ENCODE measurements at places on chromosomes 4 and X. TPM values are rescaled to one million over a fixed set of nuclear protein-coding genes. Genes with fewer than 3 reads are reported as not detected.

DNA sequence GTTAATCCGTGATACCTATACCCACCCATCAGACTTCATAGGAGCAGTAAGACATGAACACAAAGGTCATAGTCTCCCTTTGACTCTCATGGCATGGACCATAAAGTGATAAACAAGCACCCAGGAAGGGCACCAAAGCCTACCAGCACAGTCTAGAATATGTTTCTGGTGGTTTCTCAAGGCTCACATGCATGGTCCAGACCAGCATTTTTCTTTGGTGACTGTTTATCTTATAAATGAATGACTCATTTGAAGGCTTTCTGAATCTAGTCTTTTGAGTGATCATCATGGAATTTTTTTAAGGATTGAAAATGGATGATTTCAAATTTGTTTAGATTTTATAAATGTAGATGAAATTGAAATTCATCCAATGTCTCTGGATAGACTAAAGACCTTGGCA lies 32.0 kb upstream of the AMELX start:
- DNase-seq, result no peak
- H3K4me1 ChIP-seq, result no peaks in the 10 kb centered on the region
- H3K36me3 ChIP-seq, result no peaks in the 10 kb centered on the region
- no peak overlapping the region for H3K4me3 ChIP-seq
- no peaks in the 10 kb centered on the region for H3K27me3 ChIP-seq
- no peak overlapping the region for H3K27ac ChIP-seq

- H3K27ac ChIP-seq, result no peak overlapping the region
- no peaks in the 10 kb centered on the region for H3K4me1 ChIP-seq
- H3K27me3 ChIP-seq, result no peaks in the 10 kb centered on the region
- no peaks in the 10 kb centered on the region for H3K36me3 ChIP-seq
- DNase-seq, result no peak
Observed at GRCh38 chr4:20870436-20870835, 170.2 kb downstream of the PACRGL start.

DNA sequence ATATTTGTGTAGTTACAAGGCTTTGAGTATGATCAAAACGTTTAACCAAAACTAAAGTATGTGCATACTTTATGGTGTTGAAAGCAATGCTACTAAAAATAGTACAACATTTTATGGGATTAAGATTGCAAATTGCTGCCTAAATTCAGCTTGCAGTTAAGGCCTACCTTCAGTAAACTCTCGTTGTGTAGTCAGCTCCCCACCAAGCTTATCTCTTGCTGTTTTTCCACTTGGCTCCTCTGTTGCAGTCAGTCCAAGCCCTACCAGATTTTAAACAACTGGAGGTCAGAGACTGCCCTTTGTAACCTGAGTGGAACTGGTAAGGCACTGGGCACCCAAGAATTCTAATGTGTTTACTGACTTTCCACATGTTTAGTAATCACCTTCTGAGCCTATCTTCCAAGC lies 25.7 kb downstream of the AFF1 start:
- H3K27ac ChIP-seq, result peak overlapping the region; percentile 57
- no peaks in the 10 kb centered on the region for H3K36me3 ChIP-seq
- H3K4me1 ChIP-seq, result peaks cover 40% of the 10 kb centered on the region
- H3K27me3 ChIP-seq, result no peaks in the 10 kb centered on the region
- DNase-seq, result no peak
- H3K4me3 ChIP-seq, result no peak overlapping the region

DNA sequence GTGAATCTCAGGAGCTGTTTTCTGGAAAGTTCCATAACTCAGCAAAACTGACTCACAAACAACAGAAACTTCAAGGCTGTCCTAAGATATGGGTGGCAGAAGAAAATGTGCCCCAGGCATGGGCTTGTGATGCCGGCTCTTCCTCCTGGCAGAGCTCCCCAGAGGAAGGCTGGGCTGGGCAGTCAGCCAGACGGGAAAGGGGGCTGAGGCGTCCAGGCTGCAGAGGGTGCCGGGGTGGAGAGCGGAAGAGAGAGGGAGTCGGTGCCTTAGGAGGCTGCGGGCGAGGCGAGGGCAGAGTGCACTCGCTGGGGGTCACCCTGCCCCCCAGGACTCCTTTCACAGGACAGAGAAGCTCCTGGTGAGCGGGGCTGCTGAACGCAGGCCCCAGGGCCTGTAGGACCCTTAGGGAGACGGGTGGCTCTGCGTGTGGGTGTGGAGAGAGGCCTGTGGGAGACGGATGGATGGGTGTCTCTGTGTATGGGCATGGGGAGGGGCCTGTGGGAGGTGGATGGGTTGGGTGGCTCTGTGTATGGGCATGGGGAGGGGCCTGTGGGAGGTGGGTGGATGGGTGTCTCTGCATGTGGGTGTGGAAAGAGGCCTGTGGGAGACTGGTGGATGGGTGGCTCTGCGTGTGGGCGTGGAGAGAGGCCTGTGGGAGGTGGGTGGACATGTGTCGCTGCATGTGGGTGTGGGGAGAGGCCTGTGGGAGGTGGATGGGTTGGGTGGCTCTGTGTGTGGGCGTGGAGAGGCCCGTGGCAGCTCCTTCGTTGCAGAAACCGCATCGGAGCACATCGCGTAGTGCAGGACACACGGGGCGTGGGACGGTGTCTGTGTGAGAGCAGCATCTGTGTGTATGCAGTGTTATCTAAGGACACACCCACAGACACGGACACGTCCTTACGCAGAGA lies 15.9 kb downstream of the PCGF3 start:
- no peak for DNase-seq
- no peaks in the 10 kb centered on the region for H3K27me3 ChIP-seq
- H3K4me3 ChIP-seq, result no peak overlapping the region
- H3K27ac ChIP-seq, result peak overlapping the region; percentile 14
- peaks cover 13% of the 10 kb centered on the region for H3K4me1 ChIP-seq

- no peak overlapping the region for H3K4me3 ChIP-seq
- H3K4me1 ChIP-seq, result no peaks in the 10 kb centered on the region
- no peaks in the 10 kb centered on the region for H3K36me3 ChIP-seq
- no peak overlapping the region for H3K27ac ChIP-seq
- no peaks in the 10 kb centered on the region for H3K27me3 ChIP-seq
- DNase-seq, result no peak
Observed at GRCh38 chr4:19187096-19187495, 1064.6 kb upstream of the SLIT2 start.

- H3K4me3 ChIP-seq, result no peak overlapping the region
- DNase-seq, result no peak
- H3K36me3 ChIP-seq, result no peaks in the 10 kb centered on the region
- H3K27me3 ChIP-seq, result no peaks in the 10 kb centered on the region
Observed at GRCh38 chrX:12548746-12549145, 242.5 kb upstream of the PRPS2 start.

GRCh38 chr4:151857368-151857767 lies 96.6 kb upstream of the GATB start:
- H3K27ac ChIP-seq, result no peak overlapping the region
- no peaks in the 10 kb centered on the region for H3K4me1 ChIP-seq
- no peaks in the 10 kb centered on the region for H3K27me3 ChIP-seq
- H3K4me3 ChIP-seq, result no peak overlapping the region

GRCh38 chr4:17064959-17065358 lies 166.5 kb upstream of the LDB2 start:
- peaks cover 5% of the 10 kb centered on the region for H3K4me1 ChIP-seq
- no peak for DNase-seq
- no peak overlapping the region for H3K4me3 ChIP-seq
- no peaks in the 10 kb centered on the region for H3K27me3 ChIP-seq
- H3K36me3 ChIP-seq, result no peaks in the 10 kb centered on the region

DNA sequence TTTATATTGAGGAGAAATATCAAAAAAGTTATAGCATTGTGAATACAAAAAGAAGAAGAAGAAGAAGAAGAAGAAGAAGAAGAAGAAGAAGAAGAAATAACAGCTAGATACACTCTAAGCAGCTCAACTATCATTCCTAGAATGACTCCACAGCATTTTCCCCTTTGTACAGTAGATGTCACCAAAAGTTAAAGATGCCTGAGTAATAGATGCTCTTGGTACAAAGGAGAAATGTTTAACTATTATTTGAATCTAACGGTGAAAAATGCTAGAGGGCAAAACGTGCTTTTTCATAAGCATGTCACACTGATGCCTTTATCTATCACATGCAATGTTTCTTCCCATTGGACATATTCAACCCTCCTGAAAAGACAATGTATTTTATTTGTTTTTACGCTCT lies 178.4 kb upstream of the GPRIN3 start:
- H3K27me3 ChIP-seq, result no peaks in the 10 kb centered on the region
- H3K27ac ChIP-seq, result no peak overlapping the region
- no peak for DNase-seq
- H3K36me3 ChIP-seq, result no peaks in the 10 kb centered on the region
- no peak overlapping the region for H3K4me3 ChIP-seq
- H3K4me1 ChIP-seq, result no peaks in the 10 kb centered on the region

DNA sequence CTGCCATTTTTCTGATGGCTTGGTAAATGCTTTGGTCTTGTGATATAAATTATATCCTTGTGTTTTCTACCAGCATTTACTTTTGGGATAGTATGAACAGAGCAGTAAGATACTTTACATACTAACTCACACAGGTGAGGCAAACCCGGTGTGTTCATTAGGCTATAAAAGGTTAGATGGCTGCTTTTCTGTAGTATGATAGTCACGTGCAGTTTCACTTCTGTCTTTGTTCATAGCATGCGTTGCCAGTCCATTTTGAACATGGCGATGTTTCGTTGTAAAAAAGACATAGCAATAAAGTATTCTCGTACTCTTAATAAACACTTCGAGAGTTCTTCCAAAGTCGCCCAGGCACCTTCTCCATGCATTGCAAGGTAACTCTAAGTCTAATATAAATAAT lies 88.4 kb downstream of the KLHL8 start:
- peaks cover 34% of the 10 kb centered on the region for H3K4me1 ChIP-seq
- H3K27me3 ChIP-seq, result no peaks in the 10 kb centered on the region
- H3K36me3 ChIP-seq, result no peaks in the 10 kb centered on the region
- H3K4me3 ChIP-seq, result no peak overlapping the region
- DNase-seq, result no peak

DNA sequence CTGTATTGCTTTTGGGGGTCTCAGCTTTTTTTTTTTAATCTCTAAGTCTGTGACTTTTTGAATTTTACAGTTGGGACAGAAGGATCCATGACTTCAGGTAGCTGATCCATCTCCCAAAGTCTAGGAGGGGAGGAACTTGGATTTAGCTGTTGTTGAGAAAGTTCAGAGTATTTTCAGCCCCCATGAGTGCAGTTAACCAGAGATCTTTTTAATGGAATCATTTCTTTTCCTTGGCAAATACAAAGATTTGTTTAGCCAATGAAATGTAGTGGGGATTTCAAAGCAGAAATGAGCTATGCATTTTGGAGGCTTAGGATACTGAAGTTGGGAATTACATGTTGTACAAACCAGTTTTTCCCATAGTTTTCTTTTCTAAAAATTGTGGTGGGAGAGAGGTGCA lies 18.1 kb downstream of the FNIP2 start:
- no peak for DNase-seq
- no peak overlapping the region for H3K4me3 ChIP-seq
- peaks cover 51% of the 10 kb centered on the region for H3K4me1 ChIP-seq
- H3K36me3 ChIP-seq, result no peaks in the 10 kb centered on the region
- peak overlapping the region; percentile 76 for H3K27ac ChIP-seq
- H3K27me3 ChIP-seq, result no peaks in the 10 kb centered on the region

DNA sequence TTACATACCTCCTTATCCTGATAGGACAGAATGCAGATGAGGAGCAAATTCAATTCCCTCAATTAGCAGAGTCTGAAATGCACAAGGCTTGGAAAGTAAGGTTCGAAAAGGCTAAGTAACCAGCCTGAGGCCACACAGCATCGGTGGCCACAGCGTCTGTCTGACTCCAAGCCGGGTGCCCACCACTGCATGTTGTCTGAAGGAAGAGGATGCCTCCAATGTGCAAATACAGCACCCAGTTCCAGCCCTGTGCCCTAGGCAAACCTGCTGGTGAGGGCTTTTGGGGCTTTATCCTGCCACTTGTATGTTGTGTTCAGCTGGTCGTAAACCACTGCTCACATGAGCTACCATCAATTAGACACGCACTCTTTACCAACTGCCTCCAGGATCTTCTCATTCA lies 48.6 kb upstream of the PPP2R2C start:
- H3K36me3 ChIP-seq, result no peaks in the 10 kb centered on the region
- no peak for DNase-seq
- no peaks in the 10 kb centered on the region for H3K27me3 ChIP-seq

GRCh38 chr4:89196745-89197144 lies 85.4 kb downstream of the TIGD2 start:
- H3K36me3 ChIP-seq, result no peaks in the 10 kb centered on the region
- no peaks in the 10 kb centered on the region for H3K27me3 ChIP-seq
- no peak overlapping the region for H3K4me3 ChIP-seq
- no peak for DNase-seq

DNA sequence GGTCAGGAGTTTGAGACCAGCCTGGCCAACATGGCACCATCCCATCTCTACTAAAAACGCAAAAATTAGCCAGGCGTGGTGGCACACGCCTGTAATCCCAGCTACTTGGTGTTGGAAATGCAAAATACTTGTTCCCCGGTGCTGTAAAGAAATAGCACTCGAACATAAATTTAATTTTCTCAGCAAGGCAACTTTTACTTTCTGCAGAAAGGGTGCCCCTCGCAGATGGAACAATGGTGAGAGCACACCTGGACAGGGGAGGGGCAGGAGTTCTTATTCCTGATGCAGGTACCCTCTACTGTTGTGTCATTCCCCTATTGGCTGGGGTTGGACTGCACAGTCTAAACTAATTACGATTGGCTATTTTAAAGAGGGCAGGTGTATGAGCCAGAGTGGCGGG lies 139.7 kb downstream of the FHIP1A start:
- H3K27ac ChIP-seq, result no peak overlapping the region
- H3K4me3 ChIP-seq, result no peak overlapping the region
- H3K36me3 ChIP-seq, result no peaks in the 10 kb centered on the region
- DNase-seq, result no peak

GRCh38 chr4:104752337-104752736 lies 257.6 kb upstream of the CXXC4 start:
- no peak for DNase-seq
- no peaks in the 10 kb centered on the region for H3K36me3 ChIP-seq
- H3K27me3 ChIP-seq, result no peaks in the 10 kb centered on the region
- peaks cover 4% of the 10 kb centered on the region for H3K4me1 ChIP-seq
- H3K4me3 ChIP-seq, result no peak overlapping the region

DNA sequence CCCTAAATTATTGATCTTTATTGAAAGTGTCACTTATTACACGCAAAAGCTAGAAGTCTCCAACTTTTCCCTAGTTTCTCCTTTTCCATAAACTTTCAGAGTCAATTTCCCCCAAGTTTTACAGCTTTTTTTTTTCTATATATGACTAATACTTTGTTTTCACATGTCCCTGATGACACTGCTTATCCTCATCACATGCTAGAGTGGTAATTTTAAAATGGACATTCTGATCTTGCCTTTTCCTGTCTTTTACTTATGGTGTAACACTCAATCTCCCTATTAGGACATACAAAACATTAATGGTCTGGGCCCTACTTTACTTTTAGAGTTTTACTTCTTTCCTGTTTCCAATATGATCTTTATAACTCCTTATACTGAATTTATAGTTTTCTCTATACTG lies 112.6 kb downstream of the ANK2 start:
- H3K36me3 ChIP-seq, result no peaks in the 10 kb centered on the region
- H3K27me3 ChIP-seq, result no peaks in the 10 kb centered on the region
- no peak overlapping the region for H3K4me3 ChIP-seq
- H3K27ac ChIP-seq, result peak overlapping the region; percentile 17
- H3K4me1 ChIP-seq, result no peaks in the 10 kb centered on the region
- no peak for DNase-seq

GRCh38 chr4:182829196-182829595 lies 88.0 kb downstream of the DCTD start:
- H3K36me3 ChIP-seq, result no peaks in the 10 kb centered on the region
- no peak overlapping the region for H3K27ac ChIP-seq
- no peaks in the 10 kb centered on the region for H3K4me1 ChIP-seq
- no peak overlapping the region for H3K4me3 ChIP-seq
- DNase-seq, result no peak
- no peaks in the 10 kb centered on the region for H3K27me3 ChIP-seq

The MAGEA2B gene
- total RNA-seq, result not detected

The SPANXB1 gene
- total RNA-seq, result not detected

The EGFL6 gene
- total RNA-seq, result not detected

The GUCY1A1 gene
- total RNA-seq, result 44.0 TPM

The ERAS gene
- total RNA-seq, result not detected

All from heart left ventricle (tissue), 16 donors.